Stimulated activated naive CD8-positive, alpha-beta T cell treated with anti-CD3 and anti-CD28 coated beads, Interleukin-15, amount 100 ng/mL, for 72 hours (primary cell): ENCODE measurements at places on chromosomes 12 and 14.
A peak's percentile ranks its signal among the peaks of the same experiment; 100 is the strongest.

DNA sequence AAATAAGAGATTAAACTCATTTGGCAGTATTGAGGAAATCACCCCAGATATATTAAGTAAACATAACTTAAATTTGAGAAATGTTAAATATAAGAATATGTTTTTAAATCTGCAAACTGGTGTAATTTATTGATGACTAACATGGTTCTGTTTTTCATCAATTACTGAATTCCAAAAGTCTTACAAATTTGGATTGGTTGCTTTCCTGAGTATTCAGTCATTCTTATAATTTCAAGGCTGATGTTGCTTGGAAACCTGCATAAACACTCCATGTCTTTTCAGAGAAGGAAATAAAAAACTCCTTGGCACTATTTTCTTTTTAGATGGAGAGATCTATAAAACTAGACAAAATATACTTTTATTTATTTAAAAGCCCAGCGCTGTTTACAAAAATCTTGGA lies 71.7 kb downstream of the NOVA1 start:
- DNase-seq: no peak

GRCh38 chr14:66247662-66248193 lies 238.4 kb upstream of the CCDC196 start:
- no peak for DNase-seq

GRCh38 chr14:60553808-60554207 lies 44.9 kb downstream of the SIX6 start:
- DNase-seq: no peak

- peak; percentile 30 for DNase-seq
These were observed 24.3 kb upstream of the RCOR1 start for GRCh38 chr14:102568115-102568614.

- DNase-seq: no peak
These were observed 111.3 kb downstream of the SYNE2 start for GRCh38 chr14:63964113-63964512.

DNA sequence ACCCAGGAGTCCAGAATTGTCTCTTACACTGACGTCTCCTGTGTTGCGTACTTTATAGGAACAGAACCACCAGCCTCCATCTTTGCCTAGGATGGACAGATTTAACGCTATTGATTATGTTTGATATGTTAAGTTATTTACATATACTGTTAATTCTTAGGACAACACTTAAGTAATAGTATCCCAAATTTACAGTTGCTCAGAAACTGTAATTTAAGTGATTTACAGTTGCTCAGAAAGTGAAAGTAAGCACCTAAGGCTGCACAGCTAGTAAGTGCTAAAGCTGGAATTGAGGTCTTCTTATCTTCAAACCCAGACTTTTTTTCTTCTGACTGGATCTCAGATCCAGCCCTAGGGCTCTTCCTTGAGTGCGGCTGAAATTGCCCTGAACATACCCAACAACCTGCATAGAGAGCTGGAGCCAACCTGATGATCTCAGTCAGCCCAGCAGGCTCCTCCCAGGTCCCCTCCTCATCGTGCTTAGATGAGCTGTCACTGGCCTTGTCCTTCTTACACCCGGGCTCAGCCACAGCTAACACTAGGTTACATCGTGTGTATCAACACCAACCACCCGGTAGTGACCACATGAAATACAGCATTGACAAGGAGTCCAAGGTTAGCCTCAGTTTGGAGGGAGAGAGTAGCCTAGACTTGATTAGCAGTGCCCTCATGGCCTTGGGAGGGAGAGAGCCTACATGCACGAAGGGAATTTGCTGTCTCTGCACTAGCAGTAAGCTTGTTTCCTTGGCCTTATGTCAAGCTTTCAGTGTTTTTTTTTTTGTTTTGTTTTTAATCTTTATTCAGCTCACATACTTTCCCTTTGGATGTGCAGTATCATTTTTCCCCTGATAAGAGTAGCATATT lies 111.1 kb upstream of the ARHGAP5 start:
- no peak for DNase-seq
